Stimulated activated naive CD4-positive, alpha-beta T cell (primary cell): ENCODE measurements at places on chromosomes 4 and X.

- no peak for DNase-seq
Observed at GRCh38 chr4:80065601-80066000, 7.4 kb downstream of the ANTXR2 start.

DNA sequence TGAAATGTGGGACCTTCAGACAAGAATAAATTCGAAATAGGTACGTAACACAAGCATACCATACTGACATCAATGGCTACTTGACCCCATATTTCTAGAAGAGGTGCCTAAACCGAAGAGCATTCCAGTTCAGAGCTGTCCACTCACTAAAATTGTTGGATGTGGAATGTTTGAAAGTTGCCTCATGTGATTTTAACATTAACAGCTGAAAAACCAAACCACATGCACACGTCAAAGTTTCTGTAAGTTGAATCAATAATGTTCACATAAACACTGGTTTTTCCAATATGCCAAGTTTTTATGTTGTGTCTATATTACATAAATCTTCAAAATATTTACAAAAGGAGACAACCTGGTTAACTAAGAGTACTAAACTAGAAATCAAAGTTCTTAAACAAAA is 3.5 kb downstream of the UBE2D3 start:
- no peak for DNase-seq

DNA sequence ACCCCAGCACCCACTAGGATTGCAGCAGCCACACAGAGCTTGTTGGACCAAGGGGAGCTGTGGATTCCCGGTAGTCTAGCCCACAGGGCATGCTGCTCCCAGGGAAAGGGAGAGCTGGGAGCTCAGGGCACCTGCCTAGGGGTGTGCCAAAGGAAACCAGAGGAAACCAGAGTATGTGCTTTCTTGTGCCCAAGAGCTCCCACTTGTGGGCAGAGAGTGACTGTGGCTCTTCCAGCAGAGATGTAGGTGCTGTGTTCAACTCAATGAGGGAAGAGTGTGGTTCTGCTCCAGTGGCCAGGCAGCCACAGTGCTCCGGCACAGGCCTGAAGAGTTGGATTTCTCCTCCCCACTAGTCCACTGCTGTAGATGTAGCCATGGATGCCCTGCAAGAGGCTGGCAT is 1050.0 kb upstream of the INTU start:
- no peak for DNase-seq

DNA sequence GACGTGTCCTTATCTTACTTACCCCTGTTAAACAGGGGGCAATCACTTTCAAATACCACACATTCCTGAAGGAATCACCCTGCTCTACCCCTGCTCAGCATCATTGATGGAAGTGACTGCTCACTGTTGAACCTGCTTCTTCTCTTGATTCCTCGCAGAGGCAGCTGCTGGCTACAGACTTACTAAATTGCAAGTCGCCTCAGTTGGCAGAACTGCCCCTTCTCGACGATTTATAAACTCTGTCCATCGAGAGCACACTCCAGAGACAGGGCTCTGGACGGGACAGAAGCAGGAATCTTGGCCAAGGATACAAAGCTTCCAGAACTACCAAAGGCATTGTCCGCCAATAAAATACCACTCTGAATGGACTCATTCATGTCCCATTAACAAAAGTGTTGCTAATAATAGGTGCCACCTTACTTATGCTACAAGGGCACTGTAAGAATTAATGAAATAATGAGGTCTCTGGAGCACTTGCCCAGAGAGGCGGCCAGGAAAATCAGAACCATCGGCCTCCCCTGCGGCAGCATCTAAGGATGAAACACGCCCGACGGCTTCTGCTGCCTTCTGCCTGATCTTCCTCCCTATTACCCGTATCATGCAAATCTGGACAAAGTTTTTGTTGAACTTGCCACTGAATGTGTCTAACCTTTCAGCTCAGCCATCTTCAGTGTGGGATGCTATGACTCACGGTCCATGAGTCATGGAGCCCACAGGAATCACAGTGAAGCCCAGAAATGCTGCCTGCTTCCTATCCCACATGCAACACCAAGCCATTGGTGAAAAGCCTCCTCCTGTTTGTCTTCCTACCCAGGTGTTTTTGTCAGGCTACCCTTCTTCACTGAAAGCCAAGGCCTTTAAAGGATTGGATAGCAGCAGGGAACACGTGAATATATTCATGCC is 164.9 kb downstream of the MAML3 start:
- DNase-seq = no peak

DNA sequence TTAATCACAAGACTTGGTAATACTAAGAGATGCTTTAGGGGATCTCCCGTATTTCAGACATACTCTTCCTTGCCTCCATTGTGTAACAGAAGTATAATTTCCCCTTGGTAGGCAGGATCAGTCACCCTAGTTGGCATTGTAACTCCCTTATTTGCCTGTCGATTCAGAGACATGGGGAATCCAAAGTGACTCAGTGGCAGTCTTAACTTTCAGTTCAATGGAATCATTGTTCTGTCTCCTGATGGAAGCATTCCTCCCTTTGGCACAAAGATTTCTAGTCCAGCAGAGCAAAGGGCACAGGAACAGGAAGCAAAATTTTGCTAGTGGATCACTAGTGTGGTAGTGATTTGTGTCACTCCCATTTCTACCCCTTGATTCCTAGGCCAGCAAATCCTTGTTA is 80.4 kb downstream of the DCUN1D4 start:
- no peak for DNase-seq

DNA sequence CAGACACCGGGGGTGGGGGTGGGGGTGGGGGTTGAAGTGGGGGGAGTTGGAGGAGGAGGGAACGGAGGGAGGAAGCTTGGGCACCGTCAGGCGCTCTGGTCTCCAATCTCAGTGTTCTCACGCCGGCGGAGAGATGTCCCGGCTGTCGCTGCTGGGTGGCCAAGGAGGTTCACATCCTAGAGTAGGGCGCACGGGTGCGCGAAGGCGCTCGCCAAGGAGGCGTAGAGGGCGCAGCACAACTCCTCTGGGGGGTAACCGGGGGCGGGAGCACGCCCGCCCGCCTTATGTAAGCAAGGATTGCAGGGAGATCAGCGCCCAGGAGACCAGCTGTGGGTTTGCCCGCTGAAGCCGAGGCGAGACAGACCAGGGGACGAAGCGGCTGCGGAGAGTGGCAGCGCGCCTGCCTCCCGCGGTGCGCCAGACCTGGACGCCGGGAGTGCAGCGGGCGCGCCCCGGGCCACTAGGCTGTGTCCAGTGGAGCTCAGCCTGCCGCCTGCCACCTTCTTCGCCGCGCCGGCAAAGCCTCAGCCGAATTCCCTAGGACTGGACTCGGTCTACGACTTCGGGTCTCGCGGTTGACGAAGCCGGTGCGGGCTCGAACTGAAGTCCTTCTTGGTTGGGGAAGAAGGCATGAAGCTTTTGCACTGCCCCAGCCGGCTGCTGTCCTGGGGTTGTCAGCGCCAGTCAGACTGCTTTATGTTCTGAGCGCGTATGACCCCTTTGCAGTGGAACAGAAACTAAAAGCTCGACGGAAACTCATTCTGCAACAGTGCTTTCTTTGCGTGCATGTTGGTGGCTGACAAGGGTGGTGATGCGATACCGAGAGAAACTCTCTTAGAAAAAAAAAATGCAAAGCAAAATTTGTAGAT is 707 bp upstream of the UNC5C start:
- DNase-seq = no peak

DNA sequence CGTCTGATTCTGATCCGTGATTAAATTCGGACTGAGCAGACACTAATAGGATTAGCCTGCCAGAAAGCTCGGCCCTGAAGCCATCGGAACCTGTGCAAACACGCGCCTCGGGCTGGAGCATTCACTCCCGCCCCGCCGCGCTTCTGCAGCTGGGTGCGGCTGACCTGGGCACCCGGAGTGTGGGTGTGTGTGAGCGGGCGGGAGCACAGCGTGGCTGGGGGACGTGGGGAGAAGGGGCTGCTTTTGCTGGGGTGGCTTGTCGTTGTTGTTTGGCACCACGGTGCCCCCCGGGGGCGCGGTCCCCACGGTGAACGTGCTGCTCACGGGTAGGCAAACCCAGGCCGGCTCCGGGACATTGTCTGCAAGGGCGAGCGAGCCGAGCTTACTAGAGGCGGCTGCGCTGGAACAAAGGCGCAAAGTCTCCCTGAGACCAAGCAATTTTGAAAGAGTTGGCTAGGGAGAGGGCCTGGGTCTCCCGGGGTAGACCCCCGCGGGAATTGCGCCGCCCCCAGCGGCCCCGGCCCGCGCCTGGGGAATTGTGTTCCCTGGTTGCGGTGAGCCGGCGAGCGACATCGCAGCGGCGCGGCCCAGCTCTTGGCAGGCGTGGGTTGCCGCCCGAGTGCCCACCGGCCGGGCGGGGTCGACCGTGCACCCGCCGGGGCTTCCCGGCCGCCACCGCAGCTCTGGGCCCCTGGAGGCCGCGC is 1.4 kb downstream of the MAMLD1 start:
- no peak for DNase-seq
